NCI-H1105 (cell line): ENCODE measurements at places on chromosomes 12 and 14.
A peak's percentile ranks its signal among the peaks of the same experiment; 100 is the strongest.

- DNase-seq = no peak
These were observed 12.6 kb upstream of the LGALS3 start for GRCh38 chr14:55116246-55117030.

GRCh38 chr12:98373025-98373554 is 142.3 kb upstream of the TMPO start:
- peak; percentile 60 for DNase-seq

- no peak for DNase-seq
These were observed 74.4 kb upstream of the COCH start for GRCh38 chr14:30799933-30800332.

DNA sequence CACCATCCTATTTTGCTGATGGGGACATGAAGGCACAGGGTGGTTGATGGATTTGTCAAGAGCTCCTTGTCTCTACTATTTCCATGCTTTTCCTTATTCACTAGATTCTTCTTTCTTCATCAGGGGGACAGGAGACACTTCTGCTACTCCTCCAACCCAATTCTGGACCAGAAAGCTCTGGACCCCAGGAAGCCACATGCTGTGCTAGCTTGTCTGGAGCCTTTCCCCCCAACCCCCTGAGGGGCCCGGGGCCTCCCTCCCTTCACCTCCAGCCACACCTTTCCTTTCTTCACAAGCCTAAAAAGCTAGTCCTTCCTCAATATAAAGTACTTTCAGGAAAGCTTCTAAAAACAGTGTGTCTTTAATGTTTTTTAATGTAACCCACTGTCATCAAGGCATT is 75.1 kb upstream of the CAPRIN2 start:
- no peak for DNase-seq

DNA sequence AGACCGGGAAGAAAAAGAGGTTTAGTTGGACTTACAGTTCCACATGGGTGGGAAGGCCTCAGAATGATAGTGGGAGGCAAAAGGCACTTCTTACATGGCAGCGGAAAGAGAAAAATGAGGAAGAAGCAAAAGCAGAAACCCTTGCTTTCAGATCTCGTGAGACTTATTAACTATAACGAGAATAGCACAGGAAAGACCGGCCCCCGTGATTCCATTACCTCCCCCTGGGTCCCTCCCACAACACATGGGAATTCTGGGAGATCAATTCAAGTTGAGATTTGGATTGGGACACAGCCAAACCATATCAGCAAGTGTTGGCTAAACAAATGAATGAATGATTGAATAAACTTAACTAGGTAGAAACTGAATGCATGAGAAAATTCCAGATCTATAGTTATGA is 85.3 kb upstream of the PARP11 start:
- DNase-seq = no peak

GRCh38 chr14:72801381-72801812 is 92.5 kb downstream of the DPF3 start:
- no peak for DNase-seq

GRCh38 chr12:3122841-3123678 is 45.9 kb downstream of the TSPAN9 start:
- DNase-seq = no peak

GRCh38 chr12:84502180-84502860 is 410.3 kb downstream of the SLC6A15 start:
- no peak for DNase-seq

- DNase-seq = peak; percentile 63
These were observed 101.9 kb downstream of the GAS2L3 start for GRCh38 chr12:100675432-100675831.

DNA sequence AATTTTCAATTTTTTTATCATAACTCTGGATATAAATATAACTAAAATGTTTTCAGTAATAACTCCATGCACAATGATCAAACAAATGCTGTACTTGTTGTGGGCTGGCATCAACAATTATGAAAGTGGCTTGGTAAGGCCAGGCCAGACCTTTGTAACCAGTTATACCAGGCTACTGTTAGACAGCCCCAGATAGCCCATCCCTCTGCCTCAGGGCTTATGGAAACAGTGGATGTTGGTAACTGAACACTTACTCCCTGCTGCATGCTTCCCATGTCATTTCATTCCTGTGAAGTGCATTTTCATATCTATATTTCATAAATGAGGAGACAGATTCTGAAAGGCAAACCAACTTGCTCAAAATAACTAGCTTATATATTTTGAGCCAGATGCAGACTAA is 195.0 kb downstream of the SYT1 start:
- DNase-seq = no peak

DNA sequence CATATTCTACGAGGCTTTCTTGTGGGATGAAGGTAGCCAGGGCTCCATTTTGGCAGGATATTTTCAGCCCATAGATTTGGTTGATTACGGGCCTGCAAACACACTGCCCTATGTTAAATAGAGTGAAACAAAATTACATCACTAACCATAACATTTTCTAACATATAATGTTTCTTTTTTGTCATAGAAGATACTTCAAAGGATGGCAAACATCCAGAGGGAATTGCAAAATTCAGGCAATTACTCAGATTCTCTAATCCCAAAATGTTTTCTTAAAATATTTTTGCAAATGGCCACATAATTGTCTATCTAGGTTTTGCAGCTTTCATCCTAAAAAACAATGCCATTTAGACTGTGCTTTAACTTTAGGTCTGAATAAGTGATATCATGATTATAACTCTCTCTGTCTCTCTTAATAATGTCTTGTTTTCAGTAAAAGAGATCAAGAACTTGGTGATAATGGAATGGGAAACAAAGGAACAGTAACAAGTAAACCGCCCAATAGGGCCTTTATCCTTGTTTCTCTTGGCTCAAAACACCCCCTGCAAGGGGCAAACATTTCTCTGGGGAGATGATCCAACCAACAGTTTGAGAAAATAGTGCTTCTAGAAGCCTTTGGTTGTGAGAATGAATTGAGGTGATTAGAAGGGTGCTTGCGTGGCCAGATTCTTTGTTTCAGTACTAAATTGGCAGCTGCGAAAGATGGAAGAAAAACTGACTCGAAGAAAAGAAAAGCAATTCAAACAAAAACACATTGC is 54.4 kb upstream of the BTG1 start:
- no peak for DNase-seq

DNA sequence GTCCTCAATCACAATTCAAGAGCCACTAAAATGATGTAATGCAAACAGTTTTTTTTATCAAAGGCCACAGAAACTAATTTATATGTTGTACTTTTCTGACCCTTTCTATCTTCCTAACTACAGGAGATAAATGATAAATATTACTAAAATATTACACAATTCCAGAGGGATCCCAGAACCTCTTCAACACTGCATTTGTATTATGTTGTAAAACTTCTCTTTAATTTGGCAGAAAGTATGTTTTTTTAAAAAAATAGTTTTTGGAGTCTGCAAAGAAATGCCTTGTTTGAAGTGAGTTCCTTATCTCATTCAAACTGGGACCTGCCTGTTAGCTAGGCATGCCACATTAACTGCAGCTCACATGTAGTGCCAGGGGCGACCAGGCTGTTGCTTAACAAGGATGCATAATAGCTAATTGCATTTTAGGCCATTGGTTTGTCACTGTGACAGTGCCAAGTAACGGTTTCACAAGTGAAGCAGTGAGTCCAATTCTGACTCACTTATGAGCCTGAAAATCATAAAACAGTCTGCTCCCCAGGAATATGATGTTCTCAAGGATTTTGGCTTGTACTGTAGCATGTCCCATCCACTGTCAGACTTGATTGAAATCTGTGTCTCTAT is 266.9 kb downstream of the KTN1 start:
- no peak for DNase-seq

- DNase-seq = no peak
These were observed 86.5 kb upstream of the CDKN3 start for GRCh38 chr14:54310151-54310850.

GRCh38 chr12:1696800-1697199 is 5.9 kb downstream of the ADIPOR2 start:
- no peak for DNase-seq
